LoVo (cell line): ENCODE measurements at places on chromosomes 7 and 10.

DNA sequence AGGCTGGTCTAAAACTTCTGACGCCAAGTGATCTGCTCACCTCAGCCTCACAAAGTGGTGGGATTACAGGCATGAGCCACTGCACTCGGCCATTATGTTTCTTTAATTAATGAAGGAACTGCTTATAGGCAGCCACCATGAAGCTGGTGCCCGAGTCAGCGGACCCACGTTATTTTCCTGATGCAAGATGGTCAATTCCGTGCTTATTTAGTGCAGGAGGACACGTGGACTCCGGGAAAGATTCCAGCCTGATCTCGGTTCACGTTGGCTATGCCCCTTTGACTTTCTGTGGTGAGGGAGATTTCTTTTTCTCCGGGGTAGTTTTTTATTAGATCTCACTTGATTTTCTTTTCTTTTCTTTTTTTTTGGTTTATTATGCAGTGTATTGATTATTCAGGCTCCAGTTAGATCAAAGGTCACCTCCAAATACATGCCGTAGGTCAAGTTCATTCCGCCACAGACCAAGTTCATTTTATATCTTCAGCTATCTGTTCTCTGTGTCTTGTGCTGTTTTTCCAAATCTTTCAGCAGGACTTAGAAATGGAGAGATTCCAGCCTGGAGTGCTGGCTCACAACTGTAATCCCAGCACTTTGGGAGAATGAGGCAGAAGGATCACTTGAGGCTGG lies 8.3 kb downstream of the CAMK1D start:
- DNase-seq, result no peak

DNA sequence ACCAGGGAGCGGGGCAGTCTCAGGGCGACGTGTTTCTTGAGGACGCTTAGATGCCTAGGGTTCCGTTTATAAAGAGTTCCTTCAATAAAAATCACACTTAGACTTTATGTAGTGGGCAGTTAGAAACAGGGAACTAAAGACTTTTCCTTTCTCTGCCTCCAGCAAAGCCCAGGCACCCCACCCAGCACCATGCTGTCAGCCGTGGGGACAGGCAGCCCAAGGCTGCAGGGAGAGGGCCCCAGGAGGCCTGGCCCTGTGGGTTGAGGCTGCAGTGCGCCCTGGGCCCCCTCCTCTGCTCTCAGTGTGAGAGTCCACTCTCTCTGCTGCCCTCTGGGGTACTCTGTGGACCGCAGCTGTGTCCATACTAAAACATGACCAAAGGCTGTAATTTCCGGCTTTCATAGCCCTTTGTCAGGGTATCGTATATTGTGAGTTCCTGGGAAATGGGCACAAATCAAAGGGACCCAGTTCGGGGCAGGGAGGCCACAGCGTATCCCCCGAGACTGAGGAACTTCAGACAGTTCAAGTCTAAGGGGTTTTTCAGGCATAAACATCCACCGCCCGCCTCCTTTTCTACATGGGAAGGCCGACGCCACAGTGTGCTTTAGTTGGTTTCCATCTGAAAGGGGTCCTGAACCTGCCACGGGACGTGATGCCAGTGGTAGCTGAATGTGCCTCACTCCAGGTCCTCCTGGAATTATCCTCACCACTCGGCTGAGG lies 59.7 kb downstream of the DNAJB6 start:
- DNase-seq, result no peak

DNA sequence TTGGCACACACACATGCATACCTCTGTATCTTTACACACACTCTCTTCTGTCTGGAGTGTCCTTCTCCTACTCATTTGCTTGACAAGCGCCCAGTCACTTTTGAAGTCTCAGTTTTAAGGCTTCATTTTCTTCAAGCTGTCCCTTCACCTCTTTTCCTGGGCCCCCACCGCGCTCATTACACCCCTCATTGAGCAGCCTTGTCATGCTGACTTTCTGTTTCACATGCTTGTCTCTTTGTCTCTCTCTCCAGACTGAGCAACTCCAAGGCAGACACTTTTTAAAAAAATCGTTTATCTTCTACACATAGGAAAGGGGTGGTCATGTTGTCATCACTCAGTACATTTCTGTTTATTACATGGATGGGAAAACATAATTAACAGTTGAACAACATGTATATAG lies 225.2 kb upstream of the FZD1 start:
- no peak for DNase-seq

DNA sequence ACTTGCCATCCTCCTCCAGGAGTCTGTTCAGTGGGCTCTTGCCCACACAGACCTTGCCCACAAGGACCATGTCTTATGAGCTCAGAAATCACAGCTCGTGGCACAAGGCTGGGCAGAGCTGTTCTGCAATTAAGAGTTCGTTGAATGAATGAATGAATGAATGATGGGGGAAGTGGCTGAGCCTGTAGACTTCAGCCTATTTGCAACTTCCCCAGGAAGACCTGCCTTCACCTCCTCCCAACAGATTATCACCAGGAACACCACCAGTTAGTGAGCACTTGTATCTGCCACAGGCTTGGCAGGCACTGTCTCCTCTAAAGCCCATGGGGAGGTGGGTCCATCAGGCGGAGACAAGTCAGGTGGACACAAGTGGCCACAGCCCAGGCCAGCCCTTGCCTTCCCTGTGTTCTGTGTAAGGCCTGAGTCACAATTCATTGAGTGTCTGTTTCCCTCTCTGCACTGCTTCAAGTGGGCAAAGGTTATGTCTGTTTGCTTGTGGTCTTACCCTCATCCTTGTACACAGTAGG lies 1.8 kb upstream of the FGF8 start:
- no peak for DNase-seq

GRCh38 chr7:76300166-76300731 lies 2.2 kb upstream of the HSPB1 start:
- DNase-seq, result peak; percentile 86

DNA sequence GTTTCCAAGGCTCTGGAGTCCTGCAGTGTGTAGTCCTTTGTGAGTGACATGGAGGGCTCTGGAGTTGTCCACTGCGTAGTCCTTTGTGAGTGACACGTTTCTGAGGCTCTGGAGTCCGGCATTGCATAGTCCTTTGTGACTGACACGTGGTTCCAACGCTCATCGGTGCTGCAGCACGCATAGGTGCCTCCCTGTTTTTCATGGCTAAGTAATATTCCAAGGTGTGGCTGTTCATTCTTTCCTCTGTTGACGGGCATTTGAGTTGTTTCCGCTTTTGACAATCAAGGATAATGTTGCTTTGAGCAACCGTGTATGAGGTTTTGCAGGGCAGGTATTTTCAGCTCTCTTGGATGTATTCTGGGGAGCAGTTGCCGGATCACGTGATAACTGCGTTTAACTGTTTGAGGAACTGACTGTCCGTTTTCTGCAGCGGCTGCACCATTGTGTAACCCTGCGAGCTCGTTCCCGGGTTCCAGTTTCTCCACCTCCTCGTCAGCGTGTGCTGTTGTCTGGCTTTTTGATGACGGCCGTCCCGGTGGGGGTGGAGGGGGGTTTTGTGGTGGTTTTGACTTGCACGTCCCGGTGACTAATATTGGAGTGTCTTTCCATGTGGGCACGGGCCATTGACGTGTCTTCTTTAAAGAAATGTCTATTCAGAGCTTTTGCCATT lies 21.1 kb downstream of the FAM20C start:
- DNase-seq, result no peak

DNA sequence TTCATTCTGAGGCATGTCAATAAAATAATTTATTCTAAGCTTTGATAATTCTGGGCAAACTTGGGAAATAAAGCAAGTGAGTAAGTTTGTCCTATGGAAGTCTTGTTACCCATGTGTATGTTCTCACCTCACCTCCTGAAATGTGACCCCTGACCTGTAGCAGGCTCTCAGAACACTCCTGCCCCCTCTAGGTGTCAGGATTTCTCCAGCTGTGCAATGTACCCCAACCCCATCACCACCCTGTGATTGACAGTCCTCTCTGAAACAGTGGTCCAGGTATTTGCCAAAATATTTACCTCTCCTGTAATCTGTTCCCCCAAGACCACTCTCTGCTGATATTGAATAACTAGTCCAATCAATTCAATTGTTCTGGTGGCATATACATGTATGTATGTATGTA lies 122.6 kb upstream of the PTER start:
- no peak for DNase-seq

DNA sequence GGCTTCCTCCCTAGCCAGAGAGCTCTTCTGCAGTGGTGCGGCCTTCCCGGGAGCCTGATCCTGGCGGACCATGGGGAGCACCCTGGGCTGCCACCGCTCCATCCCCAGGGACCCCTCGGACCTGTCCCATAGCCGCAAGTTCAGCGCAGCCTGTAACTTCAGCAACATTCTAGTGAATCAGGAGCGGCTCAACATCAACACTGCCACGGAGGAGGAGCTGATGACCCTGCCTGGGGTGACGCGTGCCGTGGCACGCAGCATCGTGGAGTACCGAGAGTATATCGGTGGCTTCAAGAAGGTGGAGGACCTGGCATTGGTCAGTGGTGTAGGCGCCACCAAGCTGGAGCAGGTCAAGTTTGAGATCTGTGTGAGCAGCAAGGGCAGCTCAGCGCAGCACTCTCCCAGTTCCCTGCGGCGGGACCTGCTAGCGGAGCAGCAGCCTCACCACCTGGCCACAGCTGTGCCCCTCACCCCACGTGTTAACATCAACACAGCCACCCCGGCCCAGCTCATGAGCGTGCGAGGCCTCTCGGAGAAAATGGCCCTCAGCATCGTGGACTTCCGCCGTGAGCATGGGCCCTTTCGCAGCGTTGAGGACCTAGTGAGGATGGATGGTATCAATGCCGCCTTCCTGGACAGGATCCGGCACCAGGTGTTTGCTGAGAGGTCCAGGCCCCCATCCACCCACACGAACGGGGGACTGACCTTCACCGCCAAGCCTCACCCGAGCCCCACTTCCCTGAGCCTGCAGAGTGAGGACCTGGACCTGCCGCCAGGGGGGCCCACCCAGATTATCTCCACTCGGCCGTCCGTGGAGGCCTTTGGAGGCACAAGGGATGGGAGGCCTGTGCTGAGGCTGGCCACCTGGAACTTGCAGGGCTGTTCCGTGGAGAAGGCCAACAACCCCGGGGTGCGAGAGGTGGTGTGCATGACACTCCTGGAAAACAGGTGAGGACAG lies 1.5 kb downstream of the EEPD1 start:
- no peak for DNase-seq

GRCh38 chr10:72847681-72848080 lies 45.9 kb upstream of the OIT3 start:
- DNase-seq, result no peak

- no peak for DNase-seq
These were observed 52.7 kb downstream of the DENND11 start for GRCh38 chr7:141649137-141649864.

GRCh38 chr7:51802718-51803117 lies 486.1 kb upstream of the COBL start:
- no peak for DNase-seq

DNA sequence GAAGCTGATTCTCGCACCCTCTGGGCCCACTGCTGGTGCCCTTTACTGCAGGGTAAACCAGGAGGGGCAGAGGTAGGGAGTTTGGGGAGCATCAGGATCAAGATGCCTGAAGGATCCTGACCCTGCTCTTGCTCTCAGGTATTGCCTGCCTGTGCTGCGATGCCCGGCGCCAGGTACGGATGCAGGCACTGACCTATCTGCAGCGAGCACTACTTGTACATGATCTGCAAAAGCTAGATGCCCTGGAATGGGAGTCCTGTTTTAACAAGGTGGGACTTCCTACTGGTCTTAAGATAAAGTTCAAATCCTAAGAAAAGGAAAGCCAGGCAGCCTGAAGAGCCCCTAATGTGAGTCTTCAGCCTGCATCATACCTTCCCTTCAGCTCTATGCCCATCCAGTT lies 16.1 kb upstream of the NFKB2 start:
- DNase-seq, result no peak

DNA sequence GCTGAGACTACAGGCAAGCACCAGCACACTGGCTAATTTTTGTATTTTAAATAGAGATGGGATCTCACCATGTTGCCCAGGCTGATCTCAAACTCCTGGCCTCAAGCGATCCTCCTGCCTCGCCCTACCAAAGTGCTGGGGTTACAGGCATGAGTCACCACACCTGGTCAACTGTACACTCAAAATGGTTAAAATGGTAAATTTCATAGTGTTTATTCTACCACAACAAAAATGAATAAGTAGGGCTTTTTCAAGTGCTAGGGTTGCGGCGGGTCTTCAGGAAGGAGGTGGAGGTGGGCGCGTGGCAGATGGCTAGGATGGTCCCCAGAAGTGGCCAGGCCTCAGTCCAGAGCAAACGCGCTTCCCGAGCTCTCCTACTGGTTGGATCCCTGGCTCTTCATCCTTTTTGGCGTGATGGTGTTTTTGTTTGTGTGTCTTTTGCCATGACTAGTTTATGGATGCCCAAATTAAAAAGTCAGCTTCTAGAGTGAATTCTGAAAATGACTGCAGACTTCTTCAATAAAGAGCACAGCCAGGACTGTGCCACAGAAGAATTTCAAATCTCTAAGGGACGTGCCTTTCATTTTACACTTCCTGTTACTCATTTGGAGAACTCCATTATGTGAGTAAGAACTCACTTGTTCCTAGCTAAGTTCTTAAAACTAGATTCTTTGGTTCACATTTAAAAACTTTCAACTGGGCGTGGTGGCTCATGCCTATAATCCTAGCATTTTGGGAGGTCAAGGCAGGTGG lies 73.9 kb downstream of the TMEM130 start:
- no peak for DNase-seq

DNA sequence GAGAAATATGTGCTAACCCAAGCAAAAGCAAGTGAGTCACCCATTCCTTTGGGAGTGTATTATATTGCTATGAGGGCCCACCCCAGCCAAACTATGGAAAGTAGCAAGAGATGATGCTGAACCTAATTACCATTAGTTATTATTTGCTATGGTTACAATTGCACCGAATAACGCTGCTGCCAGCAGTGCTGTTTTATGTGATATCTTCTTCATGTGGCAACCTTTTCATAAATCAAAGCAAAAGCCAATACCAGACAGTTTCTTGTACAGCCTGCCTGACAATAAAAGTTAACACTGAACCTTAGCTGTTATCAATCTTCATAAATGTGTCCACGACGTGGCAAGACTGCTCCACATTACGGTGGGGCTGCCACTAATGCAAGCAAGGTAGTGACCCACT lies 241.7 kb upstream of the PLXNA4 start:
- DNase-seq, result no peak

GRCh38 chr7:118003476-118003875 lies 130.2 kb upstream of the CTTNBP2 start:
- DNase-seq, result no peak

DNA sequence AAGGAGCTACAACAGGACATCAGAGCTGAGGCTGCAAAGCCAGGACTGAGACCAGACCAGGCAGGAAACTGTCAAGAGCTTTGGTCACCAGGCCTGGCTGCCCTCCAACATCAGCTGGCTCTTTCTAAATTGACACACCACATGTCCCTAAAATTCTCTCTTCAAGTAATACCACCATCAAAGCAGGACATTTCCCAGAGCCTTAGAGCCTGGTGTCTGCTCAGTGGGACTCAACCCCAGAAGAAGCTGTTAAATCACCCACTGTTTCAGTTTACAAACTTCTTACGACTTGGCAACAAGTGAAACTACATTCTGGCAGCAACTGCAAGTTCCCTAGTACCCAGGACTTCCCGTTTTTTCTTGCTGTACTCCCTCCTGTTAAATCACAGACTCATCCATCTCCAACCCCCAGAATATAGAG lies 3.8 kb upstream of the IL6 start:
- no peak for DNase-seq
